ENCODE measurements at places on chromosomes 3 and 15.

DNA sequence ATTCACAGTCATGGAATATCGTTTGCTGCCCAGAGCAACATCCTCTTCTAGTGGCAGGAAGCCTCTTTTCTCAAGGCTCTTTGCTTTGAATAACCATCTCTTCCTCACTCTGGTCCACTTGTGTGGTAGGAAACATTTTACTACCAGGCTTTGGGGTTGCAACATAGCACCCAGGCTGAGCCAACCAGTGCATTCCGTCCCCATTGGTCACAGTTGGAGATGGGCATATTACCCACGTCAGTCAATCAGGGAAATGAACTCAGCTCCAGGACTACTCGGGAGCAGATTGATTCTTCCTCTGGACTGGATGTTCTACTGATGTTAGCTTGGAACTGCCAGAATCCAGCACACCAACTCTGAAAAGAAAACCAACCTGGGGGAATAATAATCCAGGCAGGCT is 4.2 kb upstream of the PEX5L start:
- no peak for DNase-seq

GRCh38 chr3:195142519-195142918 is 128.4 kb downstream of the XXYLT1 start:
- no peak for DNase-seq

DNA sequence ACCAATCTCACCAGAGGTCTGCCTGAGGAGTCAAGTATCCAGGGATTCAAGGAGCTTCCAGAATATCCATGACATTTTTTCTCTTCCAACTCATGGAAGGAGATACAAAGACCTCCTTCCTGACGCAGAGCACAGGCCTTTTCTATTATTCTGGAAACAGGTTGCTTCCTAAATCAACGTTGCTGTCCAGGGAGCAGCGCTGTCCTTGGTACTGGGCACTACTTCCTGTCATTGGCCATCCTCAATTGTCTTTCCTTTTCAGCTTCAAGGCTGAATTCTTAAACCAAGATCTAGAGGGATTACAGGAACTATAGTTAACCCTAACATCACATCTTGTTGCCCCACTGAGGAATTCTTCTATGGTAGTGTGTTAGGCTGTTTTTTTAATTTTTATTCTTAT is 50.4 kb upstream of the TBC1D21 start:
- no peak for DNase-seq

GRCh38 chr3:19947549-19948225 is 790 bp downstream of the RAB5A start:
- no peak for DNase-seq

- no peak for DNase-seq
These were observed 269.8 kb downstream of the RYR3 start for GRCh38 chr15:33580526-33580925.

DNA sequence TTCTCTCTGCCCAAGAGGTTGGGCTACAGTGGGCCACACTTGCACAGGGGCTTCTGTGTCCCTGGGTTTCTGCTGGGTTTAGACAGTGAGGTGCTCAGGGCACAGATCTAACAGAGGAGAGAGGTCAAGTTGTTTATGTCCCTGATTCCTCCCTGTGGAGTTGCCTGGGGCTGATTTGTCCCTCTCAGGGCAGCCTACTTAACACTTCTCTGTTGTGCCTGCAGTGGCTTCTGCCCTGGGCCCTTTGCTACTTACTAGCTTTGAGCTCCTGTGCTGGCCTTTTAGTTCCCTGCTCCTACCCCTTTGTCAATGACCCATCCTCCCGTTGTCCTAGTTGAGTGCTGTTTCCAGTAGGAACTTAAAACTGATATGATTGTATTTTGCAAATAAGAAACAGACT is 114.0 kb upstream of the RGMA start:
- no peak for DNase-seq

DNA sequence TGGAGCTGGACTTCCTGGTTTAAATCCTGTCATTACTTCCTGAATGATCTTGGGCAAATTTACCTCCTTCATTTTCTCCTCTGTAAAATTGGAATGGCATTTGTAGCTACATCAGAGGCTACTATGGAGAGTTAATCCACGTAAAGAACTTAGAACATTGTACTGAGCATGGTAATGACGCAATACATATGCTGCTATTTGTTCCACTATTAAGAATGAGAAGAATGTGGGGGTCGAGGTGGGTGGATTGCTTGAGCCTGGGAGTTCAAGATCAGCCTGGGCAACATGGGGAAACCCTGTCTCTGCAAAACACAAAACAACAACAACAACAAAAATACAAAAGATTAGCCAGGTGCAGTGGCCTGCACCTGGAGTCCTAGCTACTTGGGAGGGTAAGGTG is 250.6 kb downstream of the RYR3 start:
- no peak for DNase-seq

- DNase-seq, result no peak
These were observed 74.1 kb upstream of the POMGNT2 start for GRCh38 chr3:43180027-43180426.

DNA sequence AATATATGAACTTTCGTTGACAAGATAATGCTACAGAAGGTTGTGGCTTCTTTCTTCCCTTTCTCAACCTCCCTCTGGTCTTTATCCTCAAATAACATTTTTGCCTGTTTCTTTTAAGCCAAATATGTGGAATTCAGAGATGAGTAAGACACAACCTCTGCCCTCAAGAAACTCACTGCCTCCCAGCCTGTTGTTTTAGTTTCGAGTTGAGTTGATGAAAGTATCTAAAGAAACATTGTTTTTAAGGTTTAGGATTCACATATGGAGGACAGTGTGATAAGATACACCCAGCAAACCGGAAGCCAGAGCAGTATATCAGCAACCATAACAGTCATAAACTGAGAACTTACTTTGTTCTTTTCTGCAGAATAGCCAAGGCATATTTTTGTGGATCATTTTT is 218.6 kb downstream of the THSD4 start:
- no peak for DNase-seq

DNA sequence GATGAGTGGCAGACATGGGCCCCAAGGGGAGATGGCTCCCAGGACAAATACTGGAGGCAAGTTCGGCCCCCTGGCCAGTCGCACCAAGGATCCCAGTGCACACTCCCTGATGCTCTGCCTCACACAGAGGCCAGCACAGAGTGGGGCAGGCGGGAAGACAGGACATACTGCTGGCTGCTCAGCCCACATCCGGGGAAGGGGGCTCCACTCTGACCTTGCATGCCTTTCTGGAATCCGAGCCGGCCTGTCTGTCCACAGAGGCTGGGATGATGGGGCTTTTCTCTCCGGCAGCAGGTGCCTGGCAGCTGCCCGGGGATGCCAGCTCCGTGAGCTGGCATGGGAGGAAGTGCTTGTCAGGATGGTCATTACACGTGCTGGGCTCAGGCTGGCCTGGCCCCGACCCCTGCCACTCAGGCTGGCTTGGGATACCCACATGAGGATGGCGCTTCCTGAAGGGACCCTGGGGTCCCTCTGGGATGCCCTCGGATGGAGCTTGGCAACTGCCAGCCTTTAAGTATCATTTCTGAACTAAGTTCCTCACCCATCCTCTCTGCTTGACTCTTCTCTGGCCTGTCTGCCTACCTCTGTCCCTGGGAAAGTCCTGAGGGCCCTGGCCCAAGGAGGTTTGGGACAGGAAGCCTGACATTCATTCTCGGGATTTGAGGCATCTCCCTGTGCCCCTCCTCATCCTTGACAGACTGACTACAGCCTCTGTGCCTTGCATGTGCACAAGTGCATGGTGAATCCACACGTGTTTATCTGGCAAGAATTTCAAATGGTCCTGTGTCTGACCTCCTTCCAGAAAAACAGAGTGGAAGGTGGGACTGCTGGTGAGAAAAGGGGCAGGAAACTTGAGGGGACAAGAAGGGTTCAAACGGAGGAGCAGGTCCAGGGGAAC is 46.5 kb downstream of the EXOG start:
- DNase-seq, result no peak

- DNase-seq, result no peak
These were observed 103.8 kb downstream of the LINGO1 start for GRCh38 chr15:77528968-77529319.

GRCh38 chr3:194083637-194084224 is 52.2 kb upstream of the HES1 start:
- no peak for DNase-seq

DNA sequence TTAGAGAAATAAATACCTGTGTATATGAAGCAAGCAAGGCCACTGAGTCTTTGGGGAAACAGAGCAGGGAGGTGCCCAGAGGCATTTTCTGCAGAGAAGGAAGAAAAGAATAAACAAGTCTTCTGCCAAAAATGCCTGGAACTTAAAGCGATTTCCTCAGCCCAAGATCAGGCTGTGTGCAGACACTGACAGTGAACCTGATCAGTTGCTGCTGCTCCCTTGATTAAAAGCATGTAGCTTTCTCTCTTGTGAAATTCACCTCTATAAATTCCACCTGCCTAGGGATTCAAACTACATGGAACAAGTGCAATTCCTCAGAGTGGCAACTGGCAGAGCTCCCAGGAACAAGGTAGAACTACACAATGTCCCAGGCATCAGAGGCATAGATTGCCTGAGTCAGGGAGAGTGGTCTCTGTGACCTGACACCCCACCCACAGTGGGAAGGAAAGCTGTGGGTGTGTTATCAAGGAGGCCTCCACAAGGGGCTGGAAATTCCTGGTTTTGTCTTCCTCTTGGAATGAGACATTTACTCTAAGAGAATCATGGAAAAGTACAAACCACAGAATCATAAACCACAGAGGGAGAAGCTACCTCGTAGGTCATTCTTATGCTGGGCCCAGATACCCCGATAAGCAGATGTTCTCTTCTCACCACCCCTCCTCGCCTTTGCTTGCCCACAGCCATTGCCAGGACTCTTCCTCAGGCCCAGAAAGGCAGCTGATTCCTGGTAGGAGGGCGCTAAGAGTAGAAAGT is 1.8 kb upstream of the ZBTB38 start:
- DNase-seq, result no peak

DNA sequence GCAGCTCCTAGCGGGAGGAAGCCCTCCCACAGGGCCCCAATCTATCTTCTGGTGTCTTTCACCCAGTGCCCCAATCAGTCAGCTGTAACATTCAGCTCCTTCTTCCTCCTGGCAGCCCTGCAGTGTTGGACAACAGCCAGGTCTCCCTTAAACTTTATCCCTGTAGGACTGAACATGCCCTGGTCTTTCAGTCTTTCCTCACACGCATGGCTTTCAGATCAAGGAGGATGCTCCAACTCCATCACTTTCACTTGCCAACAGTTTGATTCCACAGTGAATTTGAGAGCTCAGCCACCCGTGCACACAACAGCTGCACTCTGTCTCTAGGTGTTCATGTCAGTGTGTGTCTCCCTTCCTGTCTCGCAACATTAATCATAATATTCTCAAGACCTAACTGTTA is 28.5 kb upstream of the LRRC34 start:
- DNase-seq, result no peak

- no peak for DNase-seq
These were observed 63.6 kb upstream of the MEF2A start for GRCh38 chr15:99502182-99502581.

- DNase-seq, result no peak
These were observed 90.2 kb upstream of the LINGO1 start for GRCh38 chr15:77722759-77723460.

- DNase-seq, result no peak
These were observed 645.6 kb upstream of the CBLB start for GRCh38 chr3:106514431-106514830.

DNA sequence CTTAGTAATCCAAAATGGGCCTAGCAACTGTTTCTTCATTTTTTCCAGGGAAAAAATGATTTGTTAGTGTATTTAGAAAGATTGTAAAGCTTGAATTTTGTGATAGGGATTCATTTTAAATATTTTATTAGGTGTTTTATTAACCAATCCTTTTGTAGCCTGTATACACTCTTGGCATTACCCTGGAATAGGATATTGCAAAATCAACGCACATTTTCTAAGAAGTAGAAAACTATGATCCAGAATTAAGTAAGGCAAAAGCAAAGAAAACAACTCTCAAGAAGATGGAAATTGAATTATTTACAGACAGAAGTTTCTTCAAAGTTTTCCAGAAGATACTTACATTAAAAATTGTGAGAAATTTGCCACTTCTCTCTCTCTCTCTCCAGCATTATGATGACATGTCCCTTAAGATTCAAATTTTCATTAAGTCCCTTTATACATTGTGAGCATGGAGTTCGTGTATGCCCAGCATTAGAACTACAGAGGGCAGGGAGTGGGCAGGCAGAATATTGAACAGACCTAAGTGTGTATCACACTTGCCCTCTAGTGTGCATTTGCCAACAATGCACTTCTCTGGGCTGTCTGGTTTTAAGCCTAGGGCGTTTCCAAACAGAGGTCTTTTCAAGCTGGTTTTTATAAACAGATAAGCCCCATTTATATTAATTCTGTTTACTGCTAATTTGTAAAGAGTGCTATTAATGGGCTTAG is 28.5 kb upstream of the CMSS1 start:
- DNase-seq, result no peak

DNA sequence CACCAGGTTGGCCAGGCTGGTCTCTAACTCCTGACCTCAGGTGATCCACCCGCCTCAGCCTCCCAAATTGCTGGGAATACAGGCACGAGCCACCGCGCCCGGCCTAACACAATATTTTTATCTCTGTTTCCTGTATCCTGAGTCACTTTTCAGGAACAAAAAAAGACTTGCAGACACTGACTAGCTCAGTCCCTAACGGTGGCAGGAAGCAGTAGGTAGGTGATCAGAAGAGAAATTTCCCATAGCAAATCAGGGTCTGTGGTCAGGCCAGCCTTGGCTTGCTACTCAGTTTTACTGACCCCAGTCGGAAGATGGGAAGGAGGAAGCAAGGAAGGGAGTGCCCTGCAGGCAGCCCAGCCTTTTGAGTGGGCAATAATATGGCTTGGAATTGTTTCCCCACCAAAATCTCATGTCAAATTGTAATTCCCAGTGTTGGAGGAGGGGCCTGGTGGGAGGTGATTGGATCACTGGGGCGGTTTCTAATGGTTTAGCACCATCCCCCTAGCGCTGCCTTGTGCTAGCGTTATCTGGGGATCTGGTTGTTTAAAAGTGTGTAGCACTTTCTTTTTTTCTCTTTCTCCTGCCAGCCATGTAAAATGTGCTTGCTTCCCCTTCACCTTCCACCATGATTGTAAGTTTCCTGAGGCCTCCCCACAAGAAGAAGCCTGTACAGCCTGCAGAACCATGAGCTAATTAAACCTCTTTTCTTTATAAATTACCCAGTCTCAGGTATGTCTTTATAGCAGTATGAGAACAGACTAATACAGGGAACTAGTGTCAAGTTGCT is 19.5 kb upstream of the CDCP1 start:
- no peak for DNase-seq

- no peak for DNase-seq
These were observed 47.0 kb upstream of the PRICKLE2 start for GRCh38 chr3:64272271-64272670.
